ENCODE measurements at places on chromosomes 13 and 19.

GRCh38 chr19:739998-740715, 10.8 kb upstream of the MISP start:
- no peak for DNase-seq

GRCh38 chr13:26500618-26501320, 56.7 kb upstream of the WASF3 start:
- DNase-seq = no peak

- DNase-seq = no peak
These were observed 15.4 kb upstream of the SIGLEC6 start for GRCh38 chr19:51546650-51547396.

GRCh38 chr19:5547881-5548280, 19.9 kb downstream of the TINCR start:
- peak; percentile 13 for DNase-seq

DNA sequence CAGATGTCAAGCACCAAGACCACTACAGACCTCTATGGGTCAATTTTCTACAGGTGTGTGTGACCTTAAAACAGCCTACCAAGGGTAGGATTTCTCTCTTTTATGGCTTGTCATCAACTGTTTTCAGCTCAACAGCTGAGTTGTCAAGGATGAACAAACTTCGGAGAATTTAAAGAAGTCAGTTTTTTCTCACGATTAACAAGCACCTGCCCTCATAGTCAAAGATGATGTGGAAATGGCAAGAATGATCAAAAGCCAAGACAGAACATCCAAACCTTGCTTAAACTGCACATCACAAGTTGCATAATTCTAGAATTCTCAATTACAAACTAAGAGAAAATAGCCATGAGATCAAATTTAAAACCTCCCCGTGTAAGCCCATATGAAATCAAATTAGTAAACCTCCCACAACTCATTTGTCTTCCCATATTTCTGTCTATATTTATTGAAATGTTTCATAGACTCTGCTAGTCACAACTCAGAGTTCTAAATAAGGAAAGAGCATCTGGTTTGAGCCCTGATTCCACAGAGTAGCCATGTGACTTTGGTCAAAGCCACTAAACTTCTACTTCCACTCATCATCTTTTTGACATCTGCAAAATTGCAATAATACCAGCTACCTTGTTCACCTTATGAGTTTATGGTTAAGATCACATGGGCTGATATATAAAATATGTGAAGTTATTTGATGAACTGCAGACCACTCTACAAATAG, 521.5 kb upstream of the HTR2A start:
- DNase-seq = no peak

DNA sequence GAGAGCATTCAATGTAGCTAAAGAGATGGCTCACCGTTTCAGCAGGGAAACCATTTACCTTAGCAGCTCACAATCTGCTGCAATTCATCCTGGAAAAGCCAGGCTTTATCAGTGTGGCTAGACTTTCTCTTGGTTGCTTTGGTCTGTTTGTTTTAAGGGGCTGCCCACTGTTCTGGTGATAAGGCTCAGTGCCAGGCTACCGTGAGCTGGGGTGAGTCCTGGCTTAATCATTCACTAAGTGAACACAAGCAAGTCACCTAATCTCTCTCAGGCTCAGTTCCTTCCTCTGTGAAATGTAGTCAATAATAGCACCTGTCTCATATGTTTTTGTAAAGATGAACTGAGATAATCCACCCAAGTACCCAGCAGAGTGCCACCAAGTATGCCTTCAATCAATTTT, 229.0 kb downstream of the TEX29 start:
- DNase-seq = no peak

GRCh38 chr13:67632590-67632989, 402.5 kb upstream of the PCDH9 start:
- DNase-seq = no peak

DNA sequence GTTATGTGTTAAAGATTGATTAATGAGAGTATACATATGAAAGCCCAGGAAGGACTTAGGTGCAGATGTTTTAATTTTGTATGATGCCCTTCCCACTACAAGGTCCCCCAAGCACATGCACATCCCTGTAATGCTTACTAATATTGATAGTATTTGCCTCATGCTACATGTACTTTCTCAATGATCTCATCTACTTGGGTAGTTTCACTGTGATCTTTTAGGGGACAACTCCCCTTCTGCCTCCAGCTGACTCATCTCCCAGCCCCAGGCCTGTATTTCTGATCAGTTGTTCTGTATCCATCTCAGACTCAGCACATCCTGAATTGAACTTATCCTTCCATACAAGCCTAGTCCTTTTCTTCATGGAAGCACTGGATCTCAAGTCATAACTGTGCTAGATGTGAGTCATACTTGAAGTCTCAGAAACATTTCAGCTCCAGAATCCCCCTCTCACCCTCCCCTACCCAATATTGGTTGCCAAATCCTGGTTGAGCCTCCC, 49.4 kb upstream of the INTS6 start:
- DNase-seq = no peak

- DNase-seq = no peak
These were observed 2.1 kb downstream of the POU4F1 start for GRCh38 chr13:78601124-78601873.

- DNase-seq = no peak
These were observed 24.1 kb downstream of the MICU2 start for GRCh38 chr13:21579754-21580316.

GRCh38 chr19:17881701-17882100, 10.0 kb downstream of the SLC5A5 start:
- DNase-seq = no peak

All from fibroblast of skin of left biceps (primary cell).